ENCODE measurements at places on chromosomes 1 and 21.

GRCh38 chr21:37575580-37575979, 209.0 kb downstream of the DYRK1A start:
- no peak for DNase-seq

DNA sequence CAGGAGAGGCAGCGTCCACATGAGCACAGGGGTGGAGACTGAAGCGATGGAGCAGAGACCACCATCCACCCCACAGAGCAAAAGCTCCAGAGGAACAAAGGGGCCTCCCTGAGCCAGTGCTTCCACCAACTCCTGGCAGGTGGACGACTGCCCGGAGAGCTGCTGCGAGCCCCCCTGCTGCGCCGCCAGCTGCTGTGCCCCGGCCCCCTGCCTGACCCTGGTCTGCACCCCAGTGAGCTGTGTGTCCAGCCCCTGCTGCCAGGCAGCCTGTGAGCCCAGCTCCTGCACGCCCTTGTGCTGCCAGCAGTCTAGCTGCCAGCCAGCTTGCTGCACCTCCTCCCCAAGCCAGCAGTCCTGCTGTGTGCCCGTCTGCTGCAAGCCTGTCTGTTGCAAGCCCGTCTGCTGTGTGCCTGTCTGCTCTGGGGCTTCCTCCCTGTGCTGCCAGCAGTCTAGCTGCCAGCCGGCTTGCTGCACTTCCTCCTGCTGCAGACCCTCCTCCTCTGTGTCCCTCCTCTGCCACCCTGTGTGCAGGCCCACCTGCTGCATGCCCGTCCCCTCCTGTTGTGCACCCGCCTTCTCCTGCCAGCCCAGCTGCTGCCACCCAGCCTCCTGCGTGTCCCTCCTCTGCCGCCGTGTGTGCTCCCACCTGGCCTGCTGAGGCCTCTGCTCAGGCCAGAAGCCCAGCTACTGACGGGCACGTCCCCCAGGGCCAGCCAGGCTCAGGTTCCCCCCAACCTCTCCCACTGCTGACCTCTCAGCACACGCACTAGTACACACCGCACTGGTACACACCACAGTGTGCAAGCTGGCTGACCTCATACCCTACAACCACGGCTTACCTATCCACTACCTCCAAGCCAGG, 5.4 kb downstream of the KRTAP10-12 start:
- DNase-seq, result no peak

GRCh38 chr1:183407474-183407873, 10.7 kb downstream of the NMNAT2 start:
- no peak for DNase-seq

DNA sequence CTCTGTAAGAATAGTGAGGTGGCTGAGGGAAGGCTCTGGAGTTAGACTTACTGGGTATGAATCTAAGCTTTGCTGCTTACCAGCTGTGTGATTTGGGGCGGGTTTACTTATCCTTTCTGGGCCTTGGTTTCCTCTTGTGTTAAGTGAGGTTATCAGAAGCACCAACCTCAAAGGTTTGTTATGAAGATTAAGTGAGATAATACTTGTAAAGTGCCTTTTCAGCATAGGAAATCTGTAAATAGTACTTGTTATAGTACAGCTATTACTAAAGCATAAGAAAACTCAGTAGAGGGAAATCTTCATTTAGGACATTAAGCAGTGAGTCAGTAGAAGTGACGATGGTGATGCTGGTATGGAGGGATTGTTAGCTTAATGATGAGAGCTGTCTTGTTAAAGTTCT, 12.1 kb downstream of the HHAT start:
- DNase-seq, result no peak

DNA sequence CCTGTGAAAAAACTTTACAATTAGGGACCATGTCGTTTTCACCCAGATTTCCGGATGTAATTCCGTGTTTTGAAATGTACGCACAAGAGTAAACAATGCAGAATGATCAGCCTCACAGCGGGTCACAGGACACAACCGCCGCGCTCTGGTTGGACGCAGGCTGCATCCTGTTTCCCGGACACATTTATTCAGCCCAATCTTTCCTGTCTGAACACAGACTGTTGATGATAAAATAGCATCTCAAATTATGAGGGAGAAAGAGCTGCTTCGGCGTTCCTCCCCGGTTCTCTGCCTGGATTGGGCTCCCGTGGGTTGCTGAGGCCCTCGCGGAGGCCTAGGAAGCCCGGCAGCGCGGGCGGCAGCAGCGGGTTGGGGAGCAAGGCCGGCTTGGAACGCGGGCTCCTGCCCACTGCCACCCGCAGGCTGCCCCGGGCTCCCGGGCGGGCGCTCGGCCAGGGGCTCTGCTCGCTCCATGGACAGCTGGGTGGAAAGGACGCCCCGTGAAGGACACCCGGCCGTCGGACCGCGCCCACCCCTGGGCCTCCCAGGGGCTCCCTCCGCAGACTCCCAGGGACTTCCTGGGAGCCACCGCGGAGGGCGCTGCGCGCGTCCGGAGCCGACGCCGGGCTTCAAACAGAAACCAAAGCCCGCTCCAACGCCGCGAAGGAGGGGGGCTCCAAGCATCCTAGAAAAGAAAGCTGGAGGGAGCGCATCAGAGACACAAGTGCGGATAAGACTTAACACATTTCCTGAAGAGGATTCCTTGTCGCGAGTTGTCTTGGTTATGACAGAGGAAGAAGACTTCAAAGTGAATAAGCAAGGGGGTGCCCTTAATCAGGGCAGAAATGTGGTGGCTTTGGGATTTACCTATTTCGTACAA, 122.3 kb downstream of the ESRRG start:
- DNase-seq, result no peak

- DNase-seq, result no peak
These were observed 15.9 kb downstream of the COL8A2 start for GRCh38 chr1:36109041-36109679.

DNA sequence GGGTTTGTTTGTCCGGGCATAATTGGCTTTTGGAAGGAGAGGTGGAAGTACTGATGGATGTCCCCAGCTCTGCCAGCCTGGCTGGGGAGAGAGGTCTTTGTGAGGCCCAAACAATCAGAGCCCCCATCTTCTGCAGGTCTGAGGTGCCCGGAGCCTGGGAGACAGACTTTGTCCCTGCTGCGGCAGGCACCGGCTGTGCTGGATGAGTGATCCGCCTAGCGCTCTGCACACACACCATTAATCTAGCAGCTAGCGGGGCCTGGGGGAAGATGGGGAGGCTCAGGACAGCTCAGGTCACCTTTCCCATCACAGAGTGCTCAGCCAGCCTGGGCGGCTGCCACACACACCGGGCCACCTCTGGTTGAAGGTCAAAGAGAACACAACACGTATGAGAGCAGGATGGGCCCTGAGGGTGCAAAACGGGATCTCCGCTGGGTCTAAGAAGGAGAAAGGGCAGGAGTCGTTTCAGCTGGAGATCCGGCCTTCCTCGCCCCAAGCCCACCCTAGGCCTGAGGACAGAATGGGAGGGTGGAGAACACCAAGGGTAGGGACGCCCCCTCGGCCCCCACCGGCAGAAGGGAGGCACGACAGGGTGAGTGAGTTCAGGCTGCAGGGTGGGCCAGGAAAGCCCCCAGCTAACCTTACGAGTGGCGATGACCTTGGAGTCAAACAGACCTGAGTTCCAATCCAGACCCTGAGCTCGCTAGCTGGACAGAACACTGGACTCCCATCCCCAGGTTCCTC, 341.8 kb downstream of the NPHP4 start:
- no peak for DNase-seq

DNA sequence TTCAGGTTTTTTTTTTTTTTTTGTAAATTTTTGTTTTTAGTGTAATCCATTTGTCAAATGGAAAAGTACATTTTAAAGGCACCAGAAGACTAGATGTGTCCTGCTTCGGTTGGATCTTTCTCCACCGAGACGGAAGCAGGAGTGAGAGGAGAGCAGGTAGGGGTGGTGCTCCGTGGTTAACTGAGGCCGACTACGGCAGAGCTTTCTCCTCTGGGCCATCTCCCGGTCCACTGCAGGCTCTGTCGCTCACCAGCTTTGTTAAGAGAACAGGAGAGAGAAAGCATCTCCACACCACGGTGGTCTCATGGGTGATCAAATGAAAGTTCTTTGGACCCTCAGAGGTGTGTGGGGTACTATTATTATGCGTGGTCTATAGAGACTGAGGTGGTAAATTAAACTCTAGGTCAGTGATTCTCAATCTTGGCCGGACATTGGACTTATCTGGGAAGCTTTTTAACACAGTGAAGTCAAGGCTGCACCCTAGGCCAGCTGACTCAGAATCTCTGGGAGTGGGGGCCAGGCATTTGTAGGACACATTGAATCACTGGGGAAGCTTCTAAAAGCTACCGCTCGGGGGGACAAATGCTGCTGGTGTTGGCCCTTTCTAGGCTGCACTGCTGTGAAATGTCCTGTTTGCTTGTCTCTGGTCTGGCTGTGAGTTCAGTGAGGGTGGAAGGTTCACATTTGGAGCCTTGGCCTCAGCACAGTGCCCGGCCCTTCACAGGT, 25.0 kb downstream of the ABCA4 start:
- no peak for DNase-seq

GRCh38 chr1:118297521-118297920, 112.5 kb upstream of the SPAG17 start:
- no peak for DNase-seq

DNA sequence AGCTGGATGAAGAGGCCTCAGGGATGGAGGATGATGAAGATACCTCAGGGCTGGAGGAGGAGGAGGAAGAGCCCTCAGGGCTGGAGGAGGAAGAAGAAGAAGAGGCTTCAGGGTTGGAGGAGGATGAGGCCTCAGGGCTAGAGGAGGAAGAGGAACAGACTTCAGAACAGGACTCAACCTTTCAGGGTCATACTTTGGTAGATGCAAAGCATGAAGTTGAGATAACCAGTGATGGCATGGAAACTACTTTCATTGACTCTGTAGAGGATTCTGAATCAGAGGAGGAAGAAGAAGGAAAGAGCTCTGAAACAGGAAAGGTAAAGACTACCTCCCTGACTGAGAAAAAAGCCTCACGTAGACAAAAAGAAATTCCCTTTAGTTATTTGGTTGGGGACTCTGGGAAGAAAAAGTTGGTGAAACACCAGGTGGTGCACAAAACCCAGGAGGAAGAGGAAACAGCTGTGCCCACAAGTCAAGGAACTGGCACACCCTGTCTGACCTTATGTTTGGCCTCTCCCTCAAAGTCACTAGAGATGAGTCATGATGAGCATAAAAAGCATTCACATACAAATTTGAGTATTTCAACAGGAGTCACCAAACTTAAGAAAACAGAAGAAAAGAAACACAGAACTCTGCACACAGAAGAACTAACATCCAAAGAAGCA, 15.4 kb downstream of the L1TD1 start:
- no peak for DNase-seq

GRCh38 chr1:25039229-25039628, 109.2 kb upstream of the RUNX3 start:
- no peak for DNase-seq

GRCh38 chr1:34164771-34165391, at the start of gene CSMD2:
TSS of gene CSMD2 (minus strand) at chr1:34165230. CDS start at chr1:34165097, 133 bp downstream.
- no peak for DNase-seq

- DNase-seq, result no peak
These were observed 512.1 kb downstream of the LMO4 start for GRCh38 chr1:87840767-87841166.

GRCh38 chr1:227947676-227948492, at the start of gene WNT9A:
TSS of gene WNT9A (minus strand) at chr1:227947932. CDS start at chr1:227947887, 45 bp downstream.
- no peak for DNase-seq

- DNase-seq, result no peak
These were observed 38.4 kb upstream of the CDC42BPA start for GRCh38 chr1:227356620-227357146.

GRCh38 chr1:9877962-9878361, 32.1 kb downstream of the CTNNBIP1 start:
- DNase-seq, result no peak

All from stimulated activated CD4-positive, alpha-beta T cell treated with anti-CD3 and anti-CD28 coated beads, Interleukin-1b, Interleukin-23, amount 100 ng/mL, for 4 hours (primary cell).